ENCODE measurements at places on chromosomes 5 and 9.

DNA sequence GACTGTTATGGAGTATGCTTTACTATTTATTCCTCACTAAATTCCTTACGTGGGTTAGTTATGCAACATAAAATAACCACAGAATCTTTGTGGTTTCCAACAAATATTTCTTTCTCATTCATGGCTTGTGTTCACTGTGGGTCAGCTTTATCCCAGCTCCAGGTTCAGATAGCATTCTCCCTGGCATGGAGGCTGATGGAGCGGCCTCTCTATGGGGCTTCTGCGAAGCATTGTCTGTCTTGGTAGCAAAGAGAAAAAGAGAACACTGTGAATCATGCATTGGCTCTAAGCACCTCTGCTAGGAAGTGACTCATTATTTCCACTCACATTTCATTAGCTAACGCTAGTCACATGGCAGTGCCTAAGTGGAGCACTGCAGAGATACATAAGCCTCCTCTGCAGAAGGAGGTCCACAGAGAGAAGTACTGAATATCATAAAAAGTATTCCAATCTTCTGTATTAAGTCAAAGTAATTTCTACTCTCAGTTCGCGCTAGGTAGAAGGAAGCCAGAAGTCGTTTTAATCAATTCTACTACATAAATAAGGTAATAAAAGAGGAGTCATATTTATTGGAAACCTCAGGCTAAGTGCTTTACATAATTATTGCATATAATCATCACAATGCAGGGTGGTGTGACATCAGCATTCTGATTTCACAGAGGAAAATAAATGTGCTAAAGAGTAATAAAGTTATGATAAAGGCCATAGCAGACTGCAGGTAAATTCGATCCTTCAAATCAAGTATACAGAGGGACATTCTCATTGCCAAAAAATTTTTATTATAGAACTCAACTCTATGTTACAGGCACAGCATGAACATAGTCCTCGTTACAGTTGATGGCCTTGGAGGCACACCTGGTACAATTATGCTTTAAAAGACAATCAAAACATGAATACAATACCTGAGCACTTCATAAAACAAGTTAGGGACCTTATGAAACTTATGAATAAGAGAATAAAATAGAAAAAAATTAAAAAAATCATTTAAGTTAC lies 531.1 kb downstream of the CETN3 start:
- DNase-seq: no peak

GRCh38 chr9:135076876-135077430 lies 10.5 kb upstream of the OLFM1 start:
- DNase-seq: no peak

- no peak for DNase-seq
Measured at GRCh38 chr5:142013734-142014521, 1.1 kb upstream of the GNPDA1 start.

DNA sequence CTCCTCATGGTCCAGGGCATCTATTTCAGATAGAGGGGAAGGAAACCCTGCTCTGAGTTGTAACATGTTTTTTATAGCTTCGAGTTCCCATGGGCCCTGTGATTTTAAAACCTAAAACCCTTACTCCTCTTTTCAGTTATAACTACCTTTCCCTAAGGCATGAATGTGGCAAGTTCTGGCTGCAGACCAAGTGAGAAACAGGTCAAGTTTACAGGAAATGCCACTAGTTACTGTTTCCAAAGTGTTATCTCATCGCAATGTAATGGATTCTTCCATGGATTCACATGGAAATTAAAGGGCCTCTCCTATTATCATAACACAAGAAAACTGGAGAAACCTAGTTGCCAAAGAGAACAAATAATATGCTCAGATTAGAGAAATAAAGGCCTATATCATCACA lies 574.5 kb upstream of the GRAMD2B start:
- no peak for DNase-seq

DNA sequence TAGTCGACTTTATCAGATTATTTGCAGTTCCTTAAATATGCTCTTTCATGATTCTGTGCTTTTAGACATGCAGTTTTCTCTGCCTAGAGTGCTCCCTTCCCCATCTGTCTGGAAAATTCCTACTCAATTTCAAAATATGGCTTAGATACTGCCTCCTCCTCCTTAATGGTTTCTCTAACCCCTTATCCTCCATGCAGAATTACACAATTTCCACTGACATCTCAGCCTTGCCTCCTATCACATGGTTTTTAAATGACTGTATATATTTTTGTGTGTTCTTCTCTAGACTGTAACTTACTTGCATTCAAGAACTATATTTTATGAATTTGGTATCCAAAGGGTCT lies 85.2 kb downstream of the SLC44A1 start:
- no peak for DNase-seq

DNA sequence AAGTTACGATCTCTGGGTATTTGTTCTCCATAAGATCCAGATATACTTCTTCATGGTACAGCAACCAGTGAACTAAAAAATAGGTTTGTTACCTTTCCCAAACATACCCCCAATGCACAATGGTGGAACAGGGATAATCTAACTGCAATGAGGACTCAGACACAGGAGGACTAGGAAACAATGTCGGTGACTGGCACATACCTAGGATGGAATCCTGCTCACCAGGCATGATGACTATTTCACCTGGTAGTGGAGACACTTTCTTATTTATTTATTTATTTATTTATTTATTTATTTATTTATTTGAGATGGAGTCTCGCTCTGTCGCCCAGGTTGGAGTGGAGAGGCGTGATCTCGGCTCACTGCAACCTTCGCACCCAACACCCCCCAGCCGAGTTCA lies 159.9 kb upstream of the CCNH start:
- DNase-seq: no peak

DNA sequence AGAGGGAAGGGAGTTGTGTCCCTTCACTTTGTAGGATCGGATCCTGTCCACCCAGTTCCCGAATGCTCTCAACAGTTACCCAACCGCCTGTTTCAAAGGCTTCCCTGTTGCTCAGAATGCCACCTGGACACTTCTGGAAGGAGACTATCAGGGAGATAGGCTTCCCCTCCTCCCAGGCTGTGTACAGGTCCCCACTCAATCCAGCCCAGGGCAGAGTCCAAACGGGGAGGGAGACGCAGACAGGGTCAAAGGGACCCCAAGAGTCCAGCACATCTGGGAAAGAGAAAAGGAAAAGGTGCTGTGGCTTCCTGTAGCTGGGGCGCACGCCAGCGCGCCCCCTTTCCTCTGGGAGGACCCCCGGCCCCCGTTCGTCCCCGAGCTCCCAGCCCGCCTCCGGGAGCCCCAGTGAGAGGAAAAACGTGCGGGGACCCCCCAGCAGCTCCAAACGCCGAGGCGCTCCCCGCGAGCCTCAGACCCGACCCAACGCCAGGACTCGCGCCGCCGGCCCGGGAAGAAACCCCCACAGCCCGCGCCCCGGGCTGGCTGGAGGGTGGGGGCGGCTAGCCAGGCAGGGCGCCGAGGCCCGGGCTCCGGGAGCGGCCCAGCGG lies 640 bp downstream of the SURF4 start:
- peak; percentile 49 for DNase-seq

DNA sequence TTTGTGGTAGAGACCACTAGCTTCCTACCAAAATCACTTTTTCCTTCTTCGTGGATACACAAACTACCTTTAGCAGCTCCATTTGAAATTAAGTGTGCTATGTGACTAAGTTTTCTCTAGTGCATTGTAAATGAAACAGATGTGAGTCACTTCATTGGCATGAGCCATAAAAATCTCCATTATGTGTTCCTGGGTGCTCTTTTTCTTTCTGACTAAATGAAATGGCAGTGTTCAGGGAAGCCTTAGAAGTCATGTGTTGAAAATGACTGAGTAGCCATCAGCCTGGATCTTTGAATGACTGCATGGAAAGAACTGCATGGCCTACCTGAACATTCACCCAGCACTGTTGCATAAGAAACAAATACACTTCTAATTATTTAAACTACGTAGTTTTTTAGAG lies 107.9 kb downstream of the NDUFAF2 start:
- no peak for DNase-seq

- DNase-seq: no peak
Measured at GRCh38 chr9:100394032-100394695, 32.8 kb upstream of the MSANTD3 start.

DNA sequence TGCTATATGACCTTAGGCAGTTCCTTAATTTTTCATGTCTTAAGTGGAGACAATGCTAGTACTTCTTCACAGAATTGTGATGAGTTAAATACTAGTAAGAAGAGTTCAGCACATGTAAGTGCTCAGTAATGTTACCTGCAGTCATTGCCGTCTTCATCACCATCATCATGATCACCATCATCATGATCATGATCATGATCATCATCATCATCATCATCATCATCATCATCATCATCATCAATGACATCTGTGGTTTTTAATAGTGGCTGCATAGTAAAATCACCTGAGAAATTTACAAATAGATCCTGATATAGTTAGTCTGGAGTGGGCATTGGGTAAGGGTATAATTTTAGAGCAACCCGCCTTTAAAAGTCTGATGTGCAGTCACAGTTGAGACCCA lies 14.7 kb upstream of the PALM2AKAP2 start:
- no peak for DNase-seq

DNA sequence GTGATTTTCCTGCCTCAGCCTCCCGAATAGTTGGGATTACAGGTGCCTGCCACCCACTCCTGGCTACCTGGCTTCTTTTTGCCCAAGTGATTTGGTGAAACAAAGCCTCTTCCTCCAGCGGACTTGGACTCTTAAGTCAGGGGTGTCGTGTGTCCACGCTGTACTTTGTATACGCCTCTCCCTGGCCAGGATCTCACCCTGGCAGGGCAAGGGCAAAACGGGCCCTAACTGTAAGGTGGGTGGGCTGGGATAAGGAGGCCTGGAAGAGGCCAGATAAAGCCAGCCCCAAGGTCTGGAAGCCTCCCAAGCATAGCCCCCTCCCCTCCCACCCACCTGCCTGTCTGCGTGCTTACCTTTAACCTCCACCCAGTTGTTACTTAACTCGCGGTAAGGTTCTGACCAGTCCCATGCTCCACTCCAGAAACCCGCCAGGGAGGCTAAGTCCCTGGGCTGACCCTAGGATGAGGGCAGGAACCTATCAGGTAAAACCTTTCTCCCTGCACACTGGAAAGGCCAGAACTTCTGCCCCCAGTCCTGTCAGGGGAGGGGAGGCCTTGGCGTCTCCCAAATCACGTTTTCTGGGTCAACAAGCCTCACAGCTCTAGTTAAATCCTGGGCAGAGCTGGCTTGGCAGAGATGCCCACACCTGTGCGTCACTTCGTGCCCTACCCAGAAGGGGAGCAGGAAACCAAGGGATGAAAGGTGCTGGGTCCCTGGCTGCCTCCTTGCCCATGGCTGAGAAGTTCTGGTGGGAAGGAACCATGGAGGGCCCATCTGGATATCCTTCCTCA lies 8.4 kb downstream of the CDK9 start:
- no peak for DNase-seq

DNA sequence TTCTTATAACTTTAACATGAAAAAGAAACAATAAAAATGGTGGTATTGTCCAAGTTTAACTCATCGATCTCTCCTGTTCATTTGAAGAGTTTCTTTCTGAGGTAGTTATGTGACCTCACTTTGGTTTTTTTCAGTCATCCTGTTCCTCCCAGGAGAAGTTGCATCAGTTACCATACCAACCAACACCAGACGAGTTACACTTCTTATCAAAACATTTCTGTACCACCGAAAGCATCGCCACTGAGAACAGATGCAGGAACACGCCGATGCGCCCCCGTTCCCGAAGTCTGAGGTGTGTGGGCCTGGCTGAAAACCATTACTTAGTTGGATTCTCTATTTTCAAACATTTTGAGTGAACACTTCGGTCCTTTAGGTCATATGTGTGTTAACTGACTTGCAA lies 96.3 kb downstream of the CD180 start:
- no peak for DNase-seq

DNA sequence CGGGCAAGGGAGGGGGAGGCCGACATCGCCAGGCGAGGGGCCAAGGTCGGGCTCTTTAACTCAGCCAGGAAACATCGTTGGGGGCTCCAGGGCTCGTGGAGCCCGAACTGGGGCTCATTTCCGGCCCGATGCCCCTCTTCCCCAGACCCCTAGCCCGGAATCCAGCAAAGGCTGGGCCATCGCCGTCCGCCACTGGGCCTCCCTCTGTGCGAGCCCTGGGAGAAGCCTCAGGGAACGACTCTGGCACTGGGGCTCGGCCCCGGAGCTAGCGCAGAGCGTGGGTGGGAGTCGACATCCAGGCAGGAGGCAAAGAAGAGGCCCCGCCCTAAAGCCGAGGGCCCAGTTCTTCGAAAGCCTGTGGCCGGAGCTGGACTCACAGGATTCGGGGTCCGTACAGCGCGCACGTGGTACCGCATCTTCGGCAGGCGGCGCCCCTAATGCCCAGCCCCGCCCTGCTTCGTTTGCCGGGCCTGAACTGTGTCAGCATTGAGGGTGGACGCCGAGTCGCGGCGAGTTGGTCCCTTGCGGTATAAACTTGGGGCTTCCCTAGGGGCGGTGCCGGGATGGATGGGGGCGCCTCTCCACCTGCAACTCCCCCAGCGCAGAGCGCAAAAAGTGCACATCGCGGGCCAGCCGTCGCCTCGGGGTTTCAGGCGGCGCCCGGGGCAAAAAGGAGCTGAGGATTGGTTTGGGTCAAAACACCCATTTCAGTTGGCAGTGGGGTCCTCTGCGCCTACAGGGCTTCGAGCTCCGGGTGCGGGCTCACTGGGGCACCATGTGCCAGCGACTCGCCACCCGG lies 3.6 kb upstream of the PAX5 start:
- peak; percentile 80 for DNase-seq

- no peak for DNase-seq
Measured at GRCh38 chr9:114414346-114414745, 26.6 kb upstream of the AKNA start.

GRCh38 chr5:98483301-98483685 lies 290.2 kb upstream of the RGMB start:
- DNase-seq: no peak

DNA sequence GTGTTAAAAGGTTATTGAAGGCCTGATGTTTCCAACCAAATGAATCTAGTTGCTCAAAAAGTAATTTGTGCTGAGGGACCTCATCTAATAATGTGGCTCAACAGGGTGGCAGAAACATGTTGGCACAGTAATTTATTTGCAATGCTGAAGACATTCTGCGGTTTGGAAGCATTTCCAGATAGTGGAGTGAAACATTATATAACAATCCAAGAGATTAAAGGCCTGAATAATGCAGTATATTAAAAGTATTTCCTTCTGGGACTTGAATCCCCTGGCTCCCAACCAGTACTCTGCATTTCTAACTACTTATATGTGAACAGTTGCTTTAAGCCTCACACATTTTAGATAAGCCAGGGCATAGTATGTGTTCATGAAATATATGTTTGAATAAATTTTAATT lies 25.9 kb upstream of the ALDH1A1 start:
- no peak for DNase-seq

GRCh38 chr5:135046661-135047346 lies 12.8 kb upstream of the PITX1 start:
- DNase-seq: no peak

DNA sequence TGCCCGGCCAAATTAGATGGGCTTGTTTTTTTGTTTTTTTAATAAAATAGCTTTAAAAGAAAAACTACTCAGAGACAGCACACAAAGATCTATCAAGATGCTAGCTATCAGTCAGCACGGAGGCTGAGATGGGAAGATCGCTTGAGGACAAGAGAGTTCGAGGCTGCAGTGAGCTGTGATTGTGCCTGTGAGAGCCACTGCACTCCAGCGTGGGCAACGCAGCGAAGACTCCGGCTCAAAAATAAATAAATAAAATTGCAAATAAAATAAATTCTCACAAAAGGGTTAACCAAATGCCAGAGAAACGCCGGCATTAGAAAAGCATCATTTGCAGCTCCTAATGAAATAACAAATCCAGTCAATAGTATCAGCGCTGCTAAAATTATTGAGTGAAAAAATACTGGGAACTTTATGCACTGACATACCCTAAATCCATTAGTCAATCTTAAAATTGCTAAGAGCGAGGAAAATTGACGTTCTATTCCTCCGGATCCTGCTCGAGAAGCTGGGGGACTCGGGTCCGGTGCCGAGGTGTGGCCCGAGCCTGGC lies 681 bp downstream of the CPLANE1 start:
- DNase-seq: peak; percentile 8

- no peak for DNase-seq
Measured at GRCh38 chr9:91567642-91568274, 144.1 kb upstream of the NFIL3 start.
